ENCODE measurements at places on chromosomes 3 and 15.

- no peak for DNase-seq
Observed at GRCh38 chr15:88956263-88956662, 43.1 kb upstream of the MFGE8 start.

DNA sequence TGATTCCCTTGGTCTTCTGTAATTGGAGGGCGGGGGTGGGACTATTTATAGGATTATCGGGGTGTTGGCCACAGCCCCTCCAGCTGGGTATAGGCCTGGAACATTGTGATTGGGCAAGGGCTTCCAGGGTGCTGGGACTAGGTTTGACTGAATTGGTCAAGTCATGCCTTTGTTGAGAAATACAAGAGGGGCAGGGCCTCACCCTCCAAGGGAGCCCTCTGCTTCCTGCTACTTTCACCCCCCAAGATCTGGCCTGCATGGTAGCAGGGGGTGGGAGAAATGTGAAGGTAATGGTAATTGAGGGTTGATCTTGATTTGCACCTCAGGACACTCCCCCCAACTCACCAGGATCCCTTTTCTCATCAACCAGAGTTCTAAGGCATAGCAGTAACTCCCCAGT is 25.2 kb downstream of the TRIM71 start:
- DNase-seq: no peak

DNA sequence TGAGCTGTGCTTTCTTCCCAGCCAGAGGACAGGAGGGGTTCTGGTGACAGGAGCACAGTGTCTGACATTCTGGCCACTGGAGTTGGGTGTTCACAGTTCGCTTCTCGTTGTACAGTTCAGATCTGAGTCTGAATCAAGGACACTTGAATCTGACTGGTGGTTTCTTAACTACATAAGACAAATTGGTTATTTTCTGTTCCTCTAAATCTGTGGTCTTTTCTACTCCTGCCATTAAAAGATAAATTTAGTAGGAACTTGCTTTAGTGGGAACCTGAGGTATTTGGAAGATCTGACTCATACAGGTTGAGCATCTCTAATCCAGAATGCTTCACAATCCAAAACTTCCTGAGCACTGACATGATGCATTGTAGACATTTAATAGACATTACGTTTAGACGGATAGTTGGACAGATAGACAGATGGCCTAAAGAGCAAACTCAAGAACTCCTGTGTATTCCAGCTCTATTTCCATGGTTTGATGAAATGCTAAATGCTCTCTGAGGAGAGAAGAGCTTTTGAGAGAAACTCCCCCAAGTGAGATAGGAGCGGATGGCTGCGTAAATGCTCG is 71.0 kb downstream of the CCK start:
- DNase-seq: no peak

DNA sequence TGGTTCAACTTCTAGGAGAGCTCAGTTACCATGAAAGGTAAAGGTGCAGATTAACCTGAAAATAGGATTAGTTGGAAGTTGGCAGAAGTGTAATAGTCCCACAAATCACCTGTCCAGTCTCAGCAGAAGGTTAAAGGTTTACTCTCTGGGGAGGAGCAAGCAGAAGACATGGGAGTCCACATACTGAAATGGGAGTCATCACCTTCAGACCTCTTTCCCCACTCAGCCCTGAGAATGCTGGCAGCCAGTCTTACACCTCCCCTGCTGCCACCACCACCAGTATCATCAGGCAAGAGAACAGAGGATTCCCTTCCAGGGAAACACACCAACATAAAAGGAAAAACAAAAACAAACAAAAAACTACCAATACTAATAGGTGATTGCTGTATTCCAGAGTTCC is 13.8 kb upstream of the PLA2G4D start:
- no peak for DNase-seq

DNA sequence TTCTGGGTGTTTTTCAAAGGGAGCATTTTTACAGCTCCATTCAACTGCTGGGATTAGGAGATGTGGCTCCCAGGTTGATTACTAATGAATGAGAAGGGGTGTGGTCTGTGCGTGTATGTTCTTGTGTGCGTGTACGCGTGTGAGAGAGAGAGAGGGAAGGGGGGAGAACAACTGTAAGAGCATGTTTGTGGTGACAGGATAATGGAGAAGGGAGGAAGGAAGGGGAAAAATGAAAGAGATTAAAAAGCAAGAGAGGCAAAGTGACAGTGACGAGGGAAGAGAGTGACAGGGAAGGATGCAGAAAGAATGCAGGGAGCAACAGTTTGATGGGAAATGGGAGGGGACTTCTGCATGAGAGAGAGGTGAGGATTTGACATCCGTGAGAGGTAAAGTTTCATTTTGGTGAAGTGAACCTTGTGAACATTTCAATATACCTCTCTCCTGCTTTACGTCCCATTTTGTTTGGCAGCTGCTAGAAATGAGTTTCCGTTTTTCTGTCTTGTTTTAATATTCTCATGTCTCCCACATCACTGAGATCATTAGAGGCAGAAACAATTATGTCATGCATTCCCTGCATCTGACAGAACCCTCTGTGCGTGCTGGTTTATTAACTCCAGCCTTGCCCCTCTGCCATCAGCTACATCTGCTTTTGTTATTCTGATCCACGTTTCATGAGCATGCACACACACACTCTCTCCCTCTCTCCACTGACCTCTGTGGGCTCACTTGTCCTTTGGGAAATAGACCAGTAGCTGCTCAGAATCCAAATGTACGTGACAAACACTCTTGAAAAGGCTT is 161.6 kb downstream of the GAP43 start:
- no peak for DNase-seq

GRCh38 chr3:49530701-49531100 is 23.6 kb upstream of the BSN start:
- no peak for DNase-seq

DNA sequence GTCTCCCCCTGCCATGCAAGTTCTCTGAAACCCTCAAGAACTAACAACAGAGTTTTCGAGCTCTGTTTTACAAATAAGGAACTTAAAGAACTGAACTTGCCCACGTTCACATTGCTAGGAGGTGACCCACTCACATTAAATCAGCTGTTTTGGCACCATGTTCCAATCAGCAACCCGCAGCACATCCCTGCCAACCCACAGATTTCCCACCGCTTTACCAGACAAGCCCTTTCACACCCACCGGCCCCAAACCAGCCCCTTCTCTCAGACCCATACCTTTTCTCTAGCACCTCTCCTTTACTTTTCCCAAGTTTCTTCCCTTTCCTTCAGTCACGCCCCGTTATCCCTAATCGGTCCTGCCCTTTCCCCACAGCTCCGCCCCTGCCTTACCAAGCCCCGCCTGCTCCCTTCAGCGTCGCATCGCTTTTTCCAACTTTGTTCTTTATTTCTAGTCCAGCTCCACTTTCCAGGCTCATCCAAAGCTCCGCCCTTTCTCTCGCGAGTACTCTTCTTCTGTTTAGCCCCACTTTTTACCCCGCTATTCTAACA is 804 bp upstream of the BRPF1 start:
- no peak for DNase-seq

- no peak for DNase-seq
Observed at GRCh38 chr3:56347219-56347871, 120.9 kb downstream of the ERC2 start.

GRCh38 chr3:119624002-119624720 is 26.5 kb downstream of the PLA1A start:
- no peak for DNase-seq

- peak; percentile 79 for DNase-seq
Observed at GRCh38 chr3:119294696-119295671, 801 bp downstream of the ARHGAP31 start.

DNA sequence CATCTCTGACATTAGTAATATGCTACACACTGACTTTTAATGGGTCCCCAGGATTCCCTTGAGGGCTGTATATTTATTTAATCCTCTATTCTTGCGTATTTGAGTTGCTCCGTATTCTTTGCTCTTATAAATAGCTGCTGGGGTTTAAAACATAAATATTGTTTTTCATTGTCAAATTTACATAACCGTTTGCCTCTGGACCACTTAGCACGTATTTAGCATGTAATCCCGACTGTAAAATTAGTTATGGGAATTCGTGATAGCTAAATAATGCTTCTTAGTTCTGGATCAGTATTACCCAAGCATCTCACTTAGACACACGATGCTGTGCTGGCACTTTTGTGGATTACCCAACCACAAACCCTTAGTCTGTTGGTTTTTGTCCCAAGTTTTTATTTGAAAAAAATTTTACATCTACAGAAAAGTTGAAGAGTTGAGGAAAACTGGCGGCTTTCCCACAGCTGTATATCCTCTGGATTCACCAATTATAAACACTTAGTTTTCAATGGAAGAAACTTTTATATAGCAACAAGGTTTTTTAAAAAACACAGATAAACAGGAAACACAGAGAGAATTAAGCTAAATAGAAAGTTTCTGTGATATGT is 296.8 kb upstream of the TPM1 start:
- DNase-seq: no peak

GRCh38 chr3:14407203-14407602 is 4.8 kb downstream of the SLC6A6 start:
- DNase-seq: no peak

- no peak for DNase-seq
Observed at GRCh38 chr3:148307443-148307843, 390.3 kb upstream of the AGTR1 start.

DNA sequence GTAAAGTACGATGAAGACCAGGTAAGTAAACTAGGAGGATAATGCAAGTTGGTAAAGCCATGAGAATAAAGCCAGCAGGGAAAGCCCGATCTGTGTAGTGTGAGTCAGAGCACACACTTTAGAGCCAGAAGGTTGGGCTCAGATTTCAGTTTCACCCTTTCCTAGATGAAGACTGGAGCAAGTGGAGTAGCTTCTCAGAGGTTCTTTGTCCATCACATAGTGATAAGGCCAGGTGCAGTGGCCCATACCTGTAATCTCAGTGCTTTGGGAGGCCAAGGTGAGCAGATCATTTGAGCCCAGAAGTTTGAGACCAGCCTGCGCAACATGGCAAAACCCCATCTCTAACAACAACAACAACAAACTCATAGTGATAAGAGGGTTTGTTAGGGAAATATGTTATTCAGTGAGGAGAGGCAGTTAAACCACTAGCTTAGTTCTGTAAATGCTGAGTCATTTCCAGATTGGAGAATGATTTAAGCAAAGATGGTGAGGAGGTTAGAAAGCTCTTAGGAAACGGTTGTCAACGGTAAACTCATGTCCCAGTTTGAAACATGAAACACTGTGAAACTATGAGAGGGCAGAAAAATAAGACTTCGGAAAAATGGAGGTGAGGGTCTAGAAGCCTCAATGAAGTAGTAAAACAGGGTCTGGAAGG is 39.0 kb downstream of the IL12A start:
- no peak for DNase-seq

DNA sequence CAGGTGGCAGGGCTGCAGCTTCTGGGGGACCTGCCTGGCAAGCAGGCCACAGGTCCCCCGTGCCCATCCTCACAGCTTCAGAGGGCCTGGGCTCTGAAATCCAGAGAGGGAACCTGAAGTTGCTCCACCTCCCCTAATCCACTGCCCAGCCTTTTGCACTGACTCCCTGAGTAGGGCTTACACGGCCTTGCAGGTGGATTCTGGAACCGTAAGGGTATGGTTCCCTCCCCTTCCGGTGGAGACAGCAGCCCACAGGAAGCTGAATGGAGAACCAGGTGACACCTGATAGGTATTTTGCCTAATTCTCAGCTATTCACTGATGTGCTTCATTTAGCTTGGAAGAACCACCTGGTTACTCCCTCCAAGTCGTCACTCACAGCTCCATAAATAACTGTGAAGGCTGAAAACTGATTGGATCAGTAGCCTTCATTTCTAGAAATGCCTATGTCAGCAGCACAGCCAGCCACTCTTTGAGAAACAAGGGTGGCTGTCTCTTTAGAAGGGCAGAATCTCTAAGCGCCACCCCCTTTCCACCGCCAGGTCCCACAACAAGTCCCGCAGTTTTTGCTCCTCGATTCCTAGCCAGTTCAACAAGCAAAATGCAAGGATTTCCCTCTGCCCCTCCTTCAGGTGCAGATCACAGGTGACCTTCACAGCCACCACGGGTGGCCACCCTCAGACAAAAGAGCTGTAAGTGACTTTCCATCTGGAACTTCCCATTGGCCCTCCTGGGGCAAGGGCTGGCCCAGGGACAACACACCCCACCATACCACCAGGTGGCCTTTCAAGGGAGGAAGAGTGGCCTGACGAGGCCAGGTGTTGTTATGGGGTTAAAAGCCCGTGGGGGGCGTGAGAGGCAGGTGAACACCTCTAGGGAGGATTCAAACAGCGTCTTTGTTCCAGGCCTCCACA is 112.9 kb downstream of the SEC22A start:
- no peak for DNase-seq

DNA sequence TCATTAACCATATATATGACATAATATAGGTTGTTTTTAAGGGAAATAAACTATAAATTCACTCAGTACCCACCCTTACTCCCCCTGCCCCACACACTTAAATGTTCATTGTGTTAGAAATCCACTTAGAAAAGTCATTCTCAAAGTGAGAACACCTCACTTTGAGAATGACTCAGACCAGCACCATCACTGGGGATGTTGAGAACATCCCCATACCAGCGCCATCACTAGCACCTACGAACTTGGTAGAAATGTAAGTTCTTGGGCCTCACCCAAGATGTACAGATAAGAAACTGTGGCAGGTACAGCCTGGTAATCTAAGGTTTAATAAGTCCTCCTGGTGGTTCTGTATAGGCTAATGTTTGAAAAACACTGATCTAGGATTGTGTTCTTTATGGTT is 362.6 kb downstream of the LPP start:
- no peak for DNase-seq
